NCI-H146 (cell line): ENCODE measurements at places on chromosomes 2 and 18.
A peak's percentile ranks its signal among the peaks of the same experiment; 100 is the strongest.

DNA sequence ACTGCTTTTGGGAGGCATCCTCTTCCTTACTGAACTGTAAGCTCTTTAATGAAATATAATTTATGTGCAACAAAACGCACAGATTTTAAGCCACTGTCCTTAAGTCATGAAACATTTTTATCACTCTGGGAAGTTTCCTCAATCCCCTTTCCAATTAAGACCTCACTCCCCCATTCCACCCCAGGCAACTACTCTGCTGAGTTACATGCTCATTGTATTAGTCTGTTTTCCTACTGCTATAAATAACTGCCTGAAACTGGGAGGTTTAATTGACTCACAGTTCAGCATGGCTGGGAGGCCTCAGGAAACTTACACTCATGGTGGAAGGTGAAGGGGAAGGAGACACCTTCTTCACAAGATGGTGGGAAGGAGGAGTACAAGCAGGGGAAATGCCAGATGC is 46.5 kb upstream of the KCNE4 start:
- no peak for DNase-seq

GRCh38 chr2:141021611-141022010 is 1109.2 kb downstream of the LRP1B start:
- no peak for DNase-seq

- peak; percentile 44 for DNase-seq
These were observed 55.2 kb downstream of the TTC21B start for GRCh38 chr2:165898381-165898780.

GRCh38 chr2:39141334-39142271 is 20.8 kb upstream of the SOS1 start:
- DNase-seq, result no peak

GRCh38 chr2:36677386-36677785 is 19.1 kb upstream of the VIT start:
- no peak for DNase-seq

- no peak for DNase-seq
These were observed 71.4 kb downstream of the TRIB2 start for GRCh38 chr2:12787891-12788801.

DNA sequence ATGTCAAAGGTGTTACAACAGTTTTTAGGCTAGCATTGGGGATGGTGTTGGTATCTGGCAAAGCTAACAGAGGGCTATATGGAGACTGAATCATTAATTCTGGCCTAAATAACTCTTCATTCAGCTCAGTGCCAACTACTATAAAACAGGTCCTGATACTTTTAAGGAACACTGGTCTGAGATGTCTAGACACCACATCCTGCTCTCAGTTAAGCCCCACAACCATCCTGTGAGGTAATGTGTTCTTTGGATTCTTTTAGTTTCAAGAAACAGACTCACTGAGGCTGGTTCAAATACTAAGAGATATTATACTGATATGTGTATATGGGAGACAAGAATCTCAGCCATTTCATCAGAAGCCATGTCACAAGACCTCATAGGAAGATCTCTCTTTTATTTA is 14.2 kb upstream of the HK2 start:
- no peak for DNase-seq

GRCh38 chr18:32383050-32383819 is 87.4 kb downstream of the GAREM1 start:
- no peak for DNase-seq

GRCh38 chr2:63764630-63765029 is 77.1 kb upstream of the UGP2 start:
- DNase-seq, result no peak

DNA sequence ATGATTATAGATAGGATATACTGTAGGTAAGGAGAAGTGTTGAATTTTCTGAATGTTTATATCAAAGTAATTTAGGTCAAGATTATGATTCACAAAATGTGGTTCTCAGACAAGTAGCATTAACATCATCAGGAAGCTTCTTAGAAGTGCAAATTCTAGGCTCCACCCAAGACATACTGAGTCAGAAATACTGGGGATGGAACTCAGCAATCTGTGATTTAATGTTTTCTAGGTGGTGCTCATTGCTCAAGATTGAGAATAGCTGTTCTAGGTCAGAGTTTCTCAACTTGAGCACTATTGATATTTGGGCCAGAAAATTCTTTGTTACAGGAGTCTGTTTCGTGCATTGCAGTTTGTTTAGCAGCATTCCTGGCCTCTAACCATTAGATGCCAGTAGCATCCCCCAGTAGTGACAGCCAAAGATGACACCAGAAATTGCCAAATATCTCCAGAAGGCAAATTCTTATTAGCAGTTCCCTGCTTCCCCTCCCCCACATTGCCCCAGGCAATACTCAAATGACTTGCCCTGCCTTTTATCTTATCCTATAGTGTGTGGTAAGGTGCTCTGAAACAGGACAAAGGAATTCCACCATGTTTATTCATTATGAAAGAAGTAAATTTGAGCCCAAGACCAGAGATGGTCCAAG is 1001.2 kb downstream of the DPP10 start:
- DNase-seq, result no peak
